ENCODE measurements at places on chromosomes 11 and 22.
A peak's percentile ranks its signal among the peaks of the same experiment; 100 is the strongest.

- no peak for DNase-seq
These were observed 98.3 kb upstream of the CHRM4 start for GRCh38 chr11:46489656-46490560.

DNA sequence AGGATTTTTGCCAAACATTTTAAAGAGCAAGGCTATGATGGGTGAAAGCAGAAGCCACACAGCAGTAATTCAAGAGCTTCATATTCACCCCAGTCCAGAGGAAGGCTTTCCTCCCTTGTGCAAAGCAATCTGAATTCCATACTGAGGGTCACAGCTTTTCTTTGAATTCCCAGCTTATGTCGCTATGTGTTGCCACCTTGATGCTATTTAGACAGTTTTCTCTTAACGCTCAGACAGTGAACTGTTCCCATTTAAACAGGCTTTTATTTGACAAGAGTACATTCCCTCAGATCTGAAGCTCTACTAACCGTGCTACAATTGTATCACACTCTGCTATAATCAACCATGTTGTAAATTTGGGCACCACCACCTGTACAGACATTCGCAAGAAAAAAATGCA, 279.7 kb downstream of the CADM1 start:
- DNase-seq = no peak

DNA sequence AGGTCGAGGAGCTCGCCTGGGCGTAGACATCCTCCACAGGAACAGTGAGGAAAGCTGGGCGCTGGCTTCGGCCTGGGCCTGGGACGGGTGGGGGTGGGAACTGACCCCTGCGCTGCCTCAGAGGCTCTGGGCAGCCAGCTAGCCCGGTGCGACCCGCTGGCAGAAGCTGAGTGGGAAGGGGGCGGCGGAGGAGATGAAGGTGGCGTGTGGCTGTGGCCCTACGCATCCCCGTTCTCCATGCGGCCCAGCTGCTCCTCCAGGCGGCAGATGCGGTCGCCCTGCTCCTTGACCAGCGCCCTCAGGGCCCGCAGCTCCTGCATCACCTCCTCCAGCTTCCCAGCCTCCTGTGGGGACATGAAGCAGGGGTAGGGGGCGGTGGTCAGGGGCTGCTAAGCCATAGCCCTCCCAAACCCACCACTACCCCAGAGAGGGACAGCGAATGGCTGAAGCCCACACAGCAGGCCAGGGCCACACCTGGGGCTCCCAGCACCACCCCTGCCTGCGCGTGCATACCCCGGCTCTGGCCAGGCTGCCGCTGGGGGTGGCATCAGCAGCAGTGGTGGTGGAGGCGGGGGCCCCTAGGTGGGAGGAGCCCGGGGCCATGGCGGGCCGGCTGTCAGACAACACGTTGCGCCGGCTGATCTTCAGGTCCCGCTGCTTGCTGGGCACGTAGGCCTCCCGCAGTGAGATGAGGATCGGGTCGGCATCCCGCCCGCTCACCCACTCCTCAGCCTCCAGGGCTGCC, 848 bp upstream of the PTPRCAP start:
- DNase-seq = peak; percentile 89

- DNase-seq = no peak
These were observed 97.5 kb upstream of the CCDC179 start for GRCh38 chr11:22957786-22958185.

GRCh38 chr11:78192911-78193351, 4.2 kb downstream of the USP35 start:
- DNase-seq = no peak

GRCh38 chr11:64614917-64615316, 23.9 kb downstream of the SLC22A12 start:
- no peak for DNase-seq

DNA sequence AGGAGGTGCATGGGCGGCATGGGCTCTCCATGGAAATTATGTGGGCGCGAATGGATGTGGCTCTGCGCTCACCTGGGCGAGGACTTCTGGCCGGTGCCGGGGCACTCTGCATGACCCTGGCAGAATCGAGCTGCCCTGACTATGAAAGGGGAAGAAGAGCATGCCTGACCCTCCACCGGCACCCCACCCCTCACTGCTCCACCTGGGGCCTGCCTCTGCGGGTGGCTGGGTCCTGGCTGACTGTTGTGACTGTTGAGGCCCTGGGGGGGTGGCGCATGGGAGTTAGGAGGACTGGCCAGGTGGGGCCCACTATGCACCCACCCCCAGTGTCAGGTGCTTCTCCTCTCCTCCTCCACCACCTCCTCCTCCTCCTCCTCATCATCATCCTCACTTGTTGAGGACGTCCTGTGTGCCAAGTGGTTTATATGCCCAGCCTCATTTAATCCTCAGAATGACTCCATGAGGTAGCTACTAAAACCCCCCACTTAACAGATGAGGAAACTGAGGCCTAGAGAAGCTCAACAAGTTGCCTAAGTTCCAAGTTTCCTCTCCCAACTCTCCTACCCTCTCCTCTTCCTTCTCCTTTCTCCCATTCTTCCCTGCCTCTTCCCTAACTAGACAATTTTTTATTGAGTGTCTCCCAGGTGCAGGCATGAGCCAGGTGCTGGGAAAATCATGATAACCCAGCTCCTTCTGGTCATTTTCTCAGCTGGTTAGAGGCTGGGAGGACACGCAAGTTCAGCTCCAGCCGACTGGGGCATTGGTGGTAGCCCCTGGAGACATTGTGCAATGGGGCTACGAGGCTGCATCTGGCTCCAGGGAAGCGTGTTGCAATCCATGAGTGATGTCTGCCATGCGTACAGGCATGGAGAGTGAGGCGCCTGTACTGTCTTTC, 2.3 kb downstream of the MYEOV start:
- no peak for DNase-seq

DNA sequence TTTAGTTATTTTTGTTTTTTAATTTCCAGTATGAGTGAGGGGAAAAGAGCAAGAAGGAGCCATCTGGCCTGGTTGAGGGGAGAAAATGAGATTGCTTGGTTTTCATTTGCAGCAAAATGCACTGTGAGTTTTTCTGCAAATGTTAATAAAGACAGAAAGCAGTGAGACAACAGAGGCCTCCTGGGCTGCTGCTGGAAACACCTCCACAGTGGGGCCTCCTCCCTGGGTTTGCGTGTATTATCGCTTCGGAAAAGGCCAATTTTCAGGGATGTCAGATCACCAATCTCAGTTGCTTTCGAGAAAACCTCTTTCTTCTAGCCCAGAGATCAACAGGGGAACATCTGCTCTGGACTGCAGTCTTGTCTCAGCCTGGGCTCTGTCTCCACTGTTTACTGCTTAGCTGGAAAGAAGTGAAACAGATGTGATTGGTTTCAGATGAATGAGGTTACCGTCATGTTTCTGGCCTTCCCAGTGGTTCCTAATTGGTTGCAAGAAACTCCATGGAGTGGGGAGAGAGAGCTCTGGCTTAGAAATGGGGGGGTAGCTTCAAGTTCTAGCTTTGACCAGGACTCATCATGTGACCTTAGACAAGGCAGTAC, 17.3 kb downstream of the TSPAN18 start:
- DNase-seq = no peak

Measured in mucosa of descending colon (tissue), 3 donors.